ENCODE measurements at places on chromosomes 1 and 21.

DNA sequence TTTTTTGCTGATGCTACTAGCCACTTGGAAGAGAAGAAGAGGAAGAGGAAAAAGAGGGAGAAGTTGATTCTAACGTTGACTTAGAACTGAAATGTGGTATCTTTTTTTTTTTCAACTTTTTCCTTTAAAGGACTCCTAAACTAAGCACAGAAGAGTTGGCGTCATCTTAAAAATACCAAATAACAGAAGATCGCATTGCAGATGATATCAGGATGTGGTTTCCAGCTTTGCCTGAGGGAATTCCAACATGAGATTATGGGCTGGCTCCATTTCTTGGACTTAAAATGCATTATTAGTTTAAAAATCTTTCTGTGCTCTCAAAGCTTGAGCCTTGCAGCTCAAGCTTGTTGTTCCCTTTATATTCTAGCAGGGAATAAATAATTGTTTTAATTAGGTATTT lies 29.8 kb downstream of the WDR3 start:
- DNase-seq: no peak

DNA sequence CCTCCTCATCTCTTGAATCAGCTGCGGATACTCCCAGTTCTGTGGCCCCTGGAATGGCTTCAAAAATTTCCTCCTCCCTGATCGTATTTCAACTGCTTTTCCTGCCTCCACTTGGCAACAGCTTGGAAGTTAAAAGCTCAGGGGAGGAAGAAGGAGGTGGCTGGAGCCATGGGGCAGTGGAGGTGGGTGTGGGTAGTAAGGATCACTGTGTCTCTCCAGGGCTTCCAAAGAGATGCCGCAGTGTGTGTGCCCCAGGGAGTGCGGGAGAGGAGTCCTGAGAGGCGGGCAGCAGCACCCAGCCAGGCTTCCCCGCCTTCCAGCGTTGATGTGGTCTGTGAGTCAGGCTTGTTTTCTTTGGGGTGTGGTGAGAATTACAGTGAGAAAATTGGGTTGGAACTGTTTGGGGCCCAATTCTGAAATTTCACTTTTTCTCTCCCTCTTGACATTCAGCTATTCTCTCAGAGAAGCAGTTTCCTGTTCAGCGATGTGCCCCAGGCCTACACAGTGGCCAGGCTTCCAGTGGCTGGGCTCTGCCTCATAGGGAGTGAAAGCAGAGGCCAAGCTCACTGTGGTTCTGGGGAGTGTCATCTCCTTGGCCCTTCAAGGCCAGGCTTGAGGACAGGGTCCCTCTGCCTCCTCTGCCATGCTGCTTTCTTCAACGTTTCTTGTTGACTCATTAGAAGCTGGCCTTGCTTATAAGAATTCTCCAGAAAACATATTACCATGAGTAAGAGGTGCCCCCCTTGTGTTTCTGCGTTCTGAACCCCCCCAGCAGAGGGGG lies 69.0 kb downstream of the PGM1 start:
- DNase-seq: no peak

GRCh38 chr1:183702087-183702812 lies 49.1 kb upstream of the APOBEC4 start:
- DNase-seq: no peak

GRCh38 chr1:210456731-210457255 lies 128.1 kb downstream of the HHAT start:
- DNase-seq: no peak

DNA sequence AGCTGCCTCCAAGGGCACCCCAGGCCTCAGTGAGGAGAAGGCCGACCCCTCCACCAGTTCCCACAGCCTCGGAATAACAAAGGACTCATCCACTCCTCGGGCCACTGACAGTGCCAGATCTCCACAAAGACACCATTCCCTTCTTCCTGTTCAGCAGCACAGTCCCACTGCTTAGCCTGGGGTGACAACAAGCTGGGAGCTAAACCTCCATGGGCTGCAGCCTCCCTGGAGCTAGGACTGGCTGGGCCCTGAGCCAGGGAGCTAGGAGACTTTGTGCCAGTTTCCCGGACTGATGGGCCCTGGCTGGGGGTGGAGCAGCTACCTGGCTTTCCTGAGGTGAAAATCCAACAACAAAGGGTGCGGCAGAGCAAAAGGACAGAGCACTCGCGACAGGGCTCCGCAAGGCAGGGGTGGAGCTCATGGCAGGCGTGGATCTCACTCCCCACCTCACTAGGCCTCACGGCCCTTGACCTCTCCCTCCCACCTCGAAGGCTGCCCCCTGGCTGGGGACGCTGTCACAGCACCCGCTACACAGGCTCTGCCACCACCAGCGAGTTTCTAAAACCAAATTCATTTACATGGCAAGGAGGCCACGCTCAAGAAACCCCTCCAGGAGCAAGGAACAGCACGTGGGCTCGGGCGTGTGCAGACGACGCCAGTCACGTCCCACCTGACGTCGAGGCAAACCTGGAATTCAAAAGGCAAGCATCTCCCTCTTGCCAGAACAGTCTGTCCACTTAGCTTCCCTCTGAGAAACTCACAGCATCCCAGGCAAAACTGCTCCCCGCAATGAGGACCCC lies 13.8 kb downstream of the SLC35E2B start:
- no peak for DNase-seq

DNA sequence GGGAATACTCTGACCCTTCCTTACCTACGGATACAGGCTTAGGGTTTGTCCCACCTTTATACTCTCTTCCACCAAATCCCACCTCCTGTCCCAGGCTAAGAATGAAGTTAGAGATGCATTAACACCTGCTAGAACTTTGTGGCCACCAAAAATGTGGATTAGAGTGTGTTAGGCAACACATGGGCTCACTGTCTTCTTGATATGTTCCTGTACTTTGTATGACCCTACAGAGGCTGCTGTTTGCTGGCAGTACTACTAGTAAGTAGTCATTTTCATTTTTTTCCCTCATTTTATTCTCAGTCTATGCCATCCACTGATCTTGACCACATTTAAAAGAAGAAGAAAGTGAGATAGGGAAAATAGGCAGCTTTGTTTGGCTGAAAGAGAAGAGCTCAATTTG lies 21.0 kb upstream of the TMEM39B start:
- no peak for DNase-seq

- no peak for DNase-seq
Measured at GRCh38 chr1:93980320-93981273, 71.4 kb upstream of the GCLM start.

GRCh38 chr1:41450747-41451285 lies 33.7 kb downstream of the EDN2 start:
- DNase-seq: no peak

DNA sequence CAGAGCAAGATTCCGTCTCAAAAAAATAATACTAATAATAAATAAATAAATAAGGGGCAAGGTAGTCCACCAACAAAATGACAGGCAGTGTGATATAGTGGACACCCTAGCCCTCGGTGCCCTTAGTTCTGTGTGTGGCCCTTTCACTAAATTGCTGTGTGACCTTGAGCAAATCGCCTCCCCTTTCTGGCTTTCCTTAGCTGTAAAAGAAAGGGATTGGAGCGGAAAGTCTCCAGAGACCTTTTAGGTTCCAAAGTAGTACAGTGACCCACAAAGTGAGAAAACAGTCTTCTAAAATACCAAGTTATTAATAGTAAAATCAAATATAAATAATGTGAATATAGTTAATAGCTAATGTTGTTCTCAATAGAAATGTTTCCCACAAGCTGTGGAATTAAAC lies 7.6 kb downstream of the LMNA start:
- no peak for DNase-seq

DNA sequence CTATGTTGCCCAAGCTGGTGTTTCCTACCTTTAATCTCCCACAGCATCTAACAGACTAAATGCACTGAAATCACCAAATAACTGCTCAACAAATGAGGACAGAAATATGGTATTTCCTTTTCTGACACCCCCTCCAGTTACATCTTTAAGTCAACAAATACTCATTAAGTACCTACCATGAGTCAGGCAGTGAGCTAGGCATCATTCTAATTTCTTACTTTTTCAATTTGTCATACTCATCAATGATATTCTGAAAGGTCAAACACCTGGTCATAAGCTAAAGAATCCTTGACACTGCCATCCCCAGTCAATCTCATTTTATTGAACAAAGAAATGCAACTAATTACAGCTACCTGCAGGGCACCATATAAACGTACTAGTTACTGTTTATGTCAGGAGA lies 36.6 kb downstream of the LUZP1 start:
- DNase-seq: no peak

DNA sequence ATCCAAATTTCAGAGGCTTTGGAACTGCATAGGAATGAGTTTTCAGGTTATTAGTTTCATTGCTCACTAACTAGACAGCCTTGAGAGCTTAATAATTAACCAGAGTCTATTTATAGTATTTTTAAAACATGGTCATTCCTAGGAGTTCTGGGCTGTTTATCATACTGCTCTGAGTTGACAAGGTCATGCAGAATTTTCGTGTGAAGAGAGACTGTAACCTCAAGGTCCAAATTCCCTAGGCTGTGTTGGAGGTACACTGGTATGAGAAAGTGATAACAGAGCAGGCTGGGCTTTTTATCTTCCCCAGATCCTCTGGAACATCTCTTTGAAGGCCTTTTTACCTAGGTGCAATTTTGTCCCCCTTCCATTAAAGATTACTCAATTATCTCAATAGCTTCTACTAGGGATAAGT lies 736.3 kb downstream of the LTN1 start:
- DNase-seq: no peak

DNA sequence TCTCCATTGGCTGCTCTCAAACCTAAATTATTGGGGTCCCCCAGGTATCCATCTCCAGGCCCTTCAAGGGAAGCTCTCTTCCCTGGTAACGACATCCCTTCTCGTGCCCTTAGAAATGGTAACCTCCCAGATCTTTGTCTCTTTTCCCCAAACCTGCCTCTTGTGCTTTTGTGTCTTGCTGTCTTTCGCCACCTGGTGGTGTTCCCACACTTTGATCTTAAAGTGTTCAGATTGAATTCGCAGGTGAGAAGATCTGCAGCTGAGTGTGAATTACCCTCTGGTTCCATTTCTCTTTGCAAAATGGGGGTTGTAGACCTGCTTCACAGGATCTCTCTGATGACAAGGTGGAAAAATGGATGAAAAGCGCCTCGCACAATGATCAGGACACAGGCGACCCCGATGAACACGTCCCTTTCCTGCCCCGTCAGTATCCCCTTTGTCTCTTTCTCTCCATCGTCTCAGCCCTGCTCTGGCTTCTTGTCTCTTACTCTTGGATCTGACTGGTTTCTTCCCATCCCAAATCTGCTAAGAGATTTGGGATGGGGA lies 53.1 kb downstream of the DOP1B start:
- DNase-seq: peak; percentile 7

GRCh38 chr1:46489638-46490405 lies at the start of gene DMBX1:
Gene DMBX1, plus strand, starts transcription at chr1:46489836. Its CDS starts 17,175 bp downstream, at chr1:46507011.
- peak; percentile 32 for DNase-seq

DNA sequence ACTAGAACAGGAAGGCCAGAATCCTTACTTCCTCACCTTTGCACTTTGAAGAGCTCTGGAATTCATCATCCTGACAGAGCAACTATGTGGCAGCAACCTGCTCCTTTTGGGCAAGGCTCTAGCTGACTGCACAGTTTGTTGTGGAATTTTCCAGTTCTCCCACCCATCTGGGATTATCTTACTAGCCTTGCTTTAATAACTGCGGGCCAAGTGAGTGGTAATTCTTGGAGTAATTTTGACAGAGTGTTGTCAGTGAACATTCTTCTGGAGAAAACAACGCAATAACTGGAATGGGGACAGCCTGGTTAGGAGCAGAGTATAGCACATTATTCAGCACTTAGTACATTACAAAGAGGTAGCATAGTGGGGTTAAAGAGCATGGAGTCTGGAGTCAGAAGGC lies 75.3 kb downstream of the NTMT2 start:
- no peak for DNase-seq

Measured in stimulated activated CD8-positive, alpha-beta memory T cell treated with anti-CD3 and anti-CD28 coated beads, Interleukin-2, amount 100 ng/mL, for 48 hours (primary cell).